ENCODE measurements at places on chromosomes 3 and 15.

GRCh38 chr3:154130540-154130939 is 9.3 kb downstream of the ARHGEF26 start:
- DNase-seq = no peak

- no peak for DNase-seq
These were observed 166.6 kb downstream of the XXYLT1 start for GRCh38 chr3:195104340-195104739.

DNA sequence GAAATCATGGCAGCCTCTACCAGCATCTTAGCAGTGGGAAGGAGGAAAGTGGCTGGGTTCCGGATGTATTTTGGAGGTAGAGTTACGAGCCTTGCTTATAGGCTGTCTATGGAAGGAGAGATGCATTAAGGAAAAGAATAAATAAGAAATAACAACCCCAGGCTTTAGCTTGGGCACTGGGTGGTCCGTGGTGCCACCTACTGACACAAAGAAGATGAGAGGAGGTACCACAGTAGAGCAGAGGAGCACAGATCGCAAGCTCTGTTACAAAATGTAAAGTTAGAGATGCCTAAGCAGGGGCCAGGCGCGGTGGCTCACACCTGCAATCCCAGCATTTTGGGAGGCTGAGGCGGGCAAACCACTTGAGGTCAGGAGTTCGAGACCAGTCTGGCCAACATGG is 74.8 kb downstream of the TMEM39A start:
- DNase-seq = no peak

GRCh38 chr3:51967384-51968169 is at the start of gene PCBP4:
TSS of gene PCBP4 (minus strand) at chr3:51967454. CDS start at chr3:51961240, 6,214 bp downstream.
- DNase-seq = peak; percentile 78

DNA sequence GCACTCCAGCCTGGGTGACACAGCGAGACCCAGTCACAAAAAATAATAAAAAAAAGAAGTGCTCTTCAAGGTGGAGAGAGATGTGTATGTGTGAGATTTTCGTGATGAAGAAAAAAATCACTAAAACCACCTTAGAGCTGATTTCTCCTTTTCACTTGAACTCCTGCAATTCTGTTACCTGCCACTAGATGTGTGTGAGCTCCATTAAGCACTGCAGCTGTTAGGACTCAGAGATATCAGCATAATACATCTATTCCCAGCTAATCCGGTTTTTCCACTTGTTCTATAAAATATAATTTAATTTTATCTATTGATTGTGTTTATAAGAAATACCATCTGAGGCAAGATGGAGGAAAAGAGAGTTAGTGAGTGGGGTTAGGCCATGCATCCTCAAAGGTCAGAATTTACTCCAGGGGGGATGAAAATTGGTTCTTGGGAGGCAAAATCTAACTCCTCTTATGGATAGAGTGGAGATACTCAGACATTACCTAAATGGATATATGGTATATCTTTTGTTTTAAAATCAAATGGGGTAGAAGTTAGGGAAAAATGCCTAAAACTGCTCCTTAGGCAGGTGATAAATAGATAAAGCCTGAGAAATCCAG is 152.7 kb downstream of the IL20RB start:
- DNase-seq = peak; percentile 27

DNA sequence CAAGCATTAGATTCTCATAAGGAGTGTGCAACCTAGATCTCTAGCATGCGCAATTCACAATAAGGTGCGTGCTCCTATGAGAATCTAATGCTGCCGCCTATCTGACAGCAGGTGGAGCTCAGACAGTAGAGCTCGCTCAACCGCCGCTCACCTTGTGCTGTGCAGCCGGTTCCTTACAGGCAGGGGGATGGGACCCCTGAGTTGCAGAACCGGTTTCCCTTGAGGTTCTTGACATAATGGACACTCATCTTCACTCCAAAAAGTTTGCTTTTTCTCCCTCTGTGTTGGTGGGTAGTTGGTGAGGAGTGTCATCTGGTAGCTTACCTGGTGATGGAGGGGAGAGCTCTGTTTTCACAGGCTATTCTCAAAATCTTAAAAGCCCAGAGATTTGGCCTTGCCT is 324.0 kb upstream of the TBL1XR1 start:
- no peak for DNase-seq

GRCh38 chr3:66019896-66020295 is 18.8 kb downstream of the MAGI1 start:
- no peak for DNase-seq

DNA sequence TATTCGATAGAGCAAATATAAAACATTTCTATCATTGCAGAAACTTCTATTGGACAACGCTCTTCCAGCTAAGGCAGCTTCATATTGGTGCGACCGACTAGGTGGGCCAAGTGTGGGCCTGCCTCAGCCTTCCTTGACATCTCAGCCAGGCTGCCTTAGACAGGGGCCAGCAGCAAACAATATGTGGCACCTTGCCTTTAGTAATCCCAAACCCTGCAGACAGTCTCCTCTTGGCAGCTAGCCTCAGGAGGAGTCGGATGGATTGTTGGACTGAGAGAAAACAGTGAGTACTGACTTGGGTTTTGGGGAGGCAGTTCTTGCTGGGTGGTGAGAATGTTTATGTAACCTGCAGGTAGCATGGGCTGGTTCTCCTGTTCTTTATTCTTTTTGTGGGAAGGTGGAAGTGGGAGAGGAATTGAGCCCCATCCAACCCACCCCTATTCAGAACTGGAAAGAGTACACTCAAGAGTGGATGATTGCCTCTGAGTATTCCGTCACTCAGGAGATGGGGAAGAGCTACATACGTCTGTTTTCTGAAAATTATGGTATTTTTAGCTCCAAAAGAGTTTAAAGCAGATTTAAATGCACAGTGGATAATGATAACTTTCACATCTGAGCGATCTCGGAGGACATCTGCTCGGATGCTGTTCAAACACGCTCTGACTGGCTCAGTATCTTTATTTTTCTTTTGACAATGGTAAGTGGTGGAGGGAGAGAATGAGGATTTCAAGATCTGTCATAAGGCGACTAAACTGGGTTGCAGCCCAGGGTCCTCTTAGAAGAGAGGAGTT is 47.2 kb downstream of the GPD1L start:
- no peak for DNase-seq

- DNase-seq = no peak
These were observed 48.0 kb downstream of the TYRO3 start for GRCh38 chr15:41606997-41607396.

DNA sequence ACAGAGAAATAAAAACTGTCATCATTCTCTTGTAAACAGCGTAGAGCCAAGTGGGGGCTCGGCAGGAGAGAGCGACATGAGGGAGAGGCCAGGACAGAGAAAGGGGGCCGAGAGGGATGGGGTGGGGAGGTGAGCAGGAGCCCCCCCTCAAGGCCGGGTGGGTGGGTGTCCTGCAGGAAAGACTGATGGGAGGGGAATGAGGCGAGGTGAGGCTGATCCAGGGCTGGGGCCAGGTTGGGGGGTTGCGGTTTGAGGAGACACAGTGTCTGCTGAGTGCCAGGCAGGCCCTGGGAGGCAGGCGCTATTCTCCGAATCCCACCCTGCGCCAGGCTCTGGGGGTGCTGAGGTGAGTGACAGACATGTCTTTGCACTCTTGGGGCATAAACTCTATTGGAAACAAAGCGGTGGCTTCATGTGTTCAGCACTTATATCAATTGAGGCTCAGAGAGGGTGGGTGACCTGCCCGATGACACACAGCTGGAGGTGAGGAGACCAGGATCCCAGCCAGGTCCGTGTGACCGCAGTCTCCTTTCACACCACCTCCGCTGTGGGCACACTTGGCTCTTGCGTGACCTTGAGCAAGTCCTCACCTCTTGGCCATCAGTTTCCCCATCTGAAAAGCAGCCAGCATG is 19.6 kb upstream of the CSPG4 start:
- DNase-seq = no peak

DNA sequence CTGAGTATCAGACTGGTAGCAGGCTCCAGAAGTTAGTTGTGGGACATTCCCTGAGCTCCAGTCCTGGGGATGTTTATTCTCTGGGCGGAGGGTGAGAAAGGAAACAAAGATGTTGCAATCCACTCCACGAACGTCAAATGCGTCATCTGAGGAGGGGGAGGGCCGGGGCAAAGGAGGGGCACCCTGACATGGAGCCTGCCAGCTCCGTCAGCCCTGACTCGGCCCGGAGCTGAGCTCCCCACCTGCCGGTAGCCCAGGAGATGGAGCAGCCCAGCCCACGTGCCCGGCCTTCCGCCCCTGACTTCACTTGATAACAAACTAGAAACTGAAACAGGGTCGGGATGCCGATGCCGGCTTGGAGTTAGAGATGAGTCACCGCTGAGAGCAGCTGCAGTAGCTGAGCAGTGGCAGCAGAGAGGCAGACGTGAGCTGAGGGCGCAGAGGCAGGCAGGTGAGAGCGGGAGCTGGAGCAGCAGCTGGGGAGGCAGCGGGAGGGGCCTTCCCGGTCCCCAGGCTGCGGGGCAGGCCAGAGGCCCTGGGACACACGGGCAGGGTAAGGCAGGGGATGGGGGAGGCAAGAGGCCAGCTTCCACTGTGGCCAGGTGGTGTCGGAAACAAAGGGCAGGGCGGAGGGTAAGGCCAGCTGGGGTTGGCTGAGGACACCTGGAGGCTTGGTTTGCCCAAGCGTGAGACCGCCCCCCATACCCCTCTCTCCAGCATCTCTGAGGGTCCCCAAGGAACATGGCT is at the start of gene ISG20:
Gene ISG20 (plus strand): TSS at position 391 of the 747 bp plus-strand sequence. CDS start 351 bp downstream, at position 742.
- DNase-seq = peak; percentile 93

- DNase-seq = no peak
These were observed 10.7 kb downstream of the VPS8 start for GRCh38 chr3:184822654-184823053.

DNA sequence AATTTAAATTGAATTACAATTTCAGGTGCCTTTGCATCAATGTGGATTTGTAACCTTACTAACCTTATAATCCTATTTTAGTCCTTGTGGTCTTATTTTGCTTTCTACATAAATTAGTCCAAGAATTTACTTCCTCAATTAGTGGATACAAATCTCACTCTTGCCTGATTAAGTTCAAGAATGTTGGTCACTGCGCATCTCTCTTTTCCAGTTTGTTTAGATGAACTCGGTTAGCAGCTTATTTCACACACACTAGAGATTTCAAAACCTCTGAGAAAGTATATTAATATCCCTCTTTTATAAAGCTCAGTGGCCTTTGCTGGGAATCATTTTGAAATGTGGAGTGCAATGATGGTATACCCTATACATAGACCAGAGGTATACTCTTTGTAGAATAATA is 243.4 kb downstream of the DTWD1 start:
- no peak for DNase-seq

DNA sequence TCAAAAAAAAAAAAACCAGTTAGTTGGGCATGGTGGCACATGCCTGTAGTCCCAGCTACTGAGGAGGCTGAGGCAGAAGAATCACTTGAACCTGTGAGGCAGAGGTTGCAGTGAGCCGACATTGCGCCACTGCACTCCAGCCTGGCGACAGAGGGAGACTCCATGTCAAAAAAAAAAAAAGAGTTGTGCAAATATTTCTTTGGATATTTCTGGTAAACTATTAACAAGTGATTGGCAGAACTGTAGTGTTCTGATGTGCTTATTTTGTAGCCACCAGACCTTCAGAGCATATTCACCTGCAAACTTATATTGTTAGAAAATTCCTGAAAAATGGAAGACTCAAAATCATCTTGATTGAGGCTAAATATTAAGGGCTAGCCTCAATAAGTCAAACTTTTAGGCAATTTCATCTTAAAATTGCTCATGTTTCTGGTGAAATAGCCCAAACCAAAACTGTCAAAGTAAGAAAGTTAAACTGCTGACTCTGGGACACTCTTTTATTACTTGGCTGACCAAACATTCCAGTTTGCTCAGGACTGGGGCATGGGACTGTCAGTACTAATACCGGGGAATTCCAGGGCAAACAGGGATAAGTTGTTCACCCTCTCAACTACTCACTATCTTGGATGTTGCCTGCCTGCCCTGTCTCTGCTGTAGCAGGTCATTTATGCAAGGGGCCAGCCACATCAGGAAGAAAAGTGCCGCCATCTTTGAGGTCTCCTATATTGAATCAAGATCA is 37.0 kb downstream of the ABHD2 start:
- DNase-seq = peak; percentile 60

- no peak for DNase-seq
These were observed 61.4 kb upstream of the COL8A1 start for GRCh38 chr3:99576904-99577559.

- DNase-seq = no peak
These were observed 109.7 kb downstream of the NSMCE3 start for GRCh38 chr15:29159771-29160455.

GRCh38 chr3:13543253-13543652 is 5.7 kb upstream of the FBLN2 start:
- no peak for DNase-seq

DNA sequence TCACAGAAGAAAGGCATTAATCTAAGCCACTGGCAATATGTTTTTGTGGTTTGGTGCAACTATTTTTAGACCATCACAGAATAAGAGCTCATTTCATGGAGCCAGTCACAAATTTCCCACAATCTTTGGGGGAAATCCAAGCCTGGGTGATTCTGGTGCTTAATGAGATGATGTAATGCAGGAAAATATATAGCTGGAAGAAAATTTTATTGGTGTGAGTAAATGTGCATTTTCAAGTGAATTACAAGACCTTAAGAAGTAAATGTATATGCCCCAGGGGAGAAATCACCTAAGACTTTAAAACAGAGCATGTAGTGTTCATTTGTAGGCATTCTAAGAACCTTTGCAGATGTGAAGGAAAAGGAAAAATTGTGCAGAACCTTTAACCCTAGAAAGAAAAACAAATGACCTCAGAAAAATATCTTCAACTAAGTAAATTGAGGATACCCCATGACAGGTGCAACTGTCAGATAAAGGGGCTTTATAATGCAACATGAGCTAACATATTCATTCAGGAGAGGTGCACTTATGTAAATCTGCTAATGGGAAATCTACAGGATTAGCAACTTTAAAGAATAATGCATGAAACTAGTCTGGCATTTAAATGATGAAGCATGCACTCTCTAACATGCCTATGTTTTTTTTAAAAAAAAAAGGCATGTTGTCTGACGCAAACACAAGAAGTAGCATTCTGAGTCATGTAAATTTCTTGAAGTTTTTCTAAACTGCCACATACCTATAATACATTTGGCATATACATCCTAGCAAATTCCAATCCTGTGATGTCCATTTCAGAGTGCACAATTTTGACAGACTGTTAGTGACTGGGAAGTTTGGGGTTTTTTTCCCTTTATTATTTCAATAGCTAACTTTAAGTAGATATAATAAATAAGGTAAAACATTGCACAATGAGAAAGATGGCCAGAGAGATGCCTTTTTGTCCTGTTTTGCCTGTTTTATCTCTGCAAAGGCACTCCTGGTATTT is 105.1 kb downstream of the MEX3B start:
- DNase-seq = no peak

DNA sequence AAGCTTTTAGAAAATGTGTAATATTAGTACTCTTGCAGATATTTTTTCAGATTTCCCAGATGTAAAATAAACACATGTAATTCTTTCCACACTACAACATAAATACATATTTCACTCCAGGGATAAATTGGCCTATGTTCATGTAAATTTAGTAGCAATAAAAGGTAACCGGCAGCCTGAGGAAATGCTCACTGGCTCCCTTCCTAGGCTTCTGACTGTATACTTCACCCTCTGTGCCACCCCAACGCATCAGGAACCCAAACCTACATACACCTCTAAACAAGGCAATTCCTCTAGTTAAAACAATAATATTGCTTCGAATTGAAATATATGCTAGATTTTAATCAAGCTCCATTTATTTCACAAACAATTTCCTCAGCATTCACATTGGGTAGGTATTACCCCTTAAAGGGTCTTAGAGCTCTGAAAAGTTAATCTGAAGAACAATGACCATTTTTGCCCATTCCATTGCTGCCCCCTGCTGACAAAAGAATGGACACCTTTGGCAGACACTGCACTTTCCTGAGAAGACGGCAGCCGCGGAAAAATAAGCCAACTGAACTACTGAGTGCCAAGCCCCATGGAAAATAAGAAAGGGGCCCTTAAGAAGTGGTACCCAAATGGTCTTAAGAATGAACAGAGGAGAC is 212.5 kb downstream of the OSBPL10 start:
- DNase-seq = peak; percentile 39

- DNase-seq = no peak
These were observed 65.5 kb downstream of the MYO1E start for GRCh38 chr15:59307165-59307537.

Data from HuH-7 (cell line).